Stimulated activated CD8-positive, alpha-beta memory T cell treated with anti-CD3 and anti-CD28 coated beads, Interleukin-4, amount 100 ng/mL, for 1 hour (primary cell): ENCODE measurements at places on chromosomes 12 and 14.

- no peak for DNase-seq
Observed at GRCh38 chr12:129657179-129657578, 246.6 kb downstream of the TMEM132D start.

GRCh38 chr14:65954942-65955341, 531.2 kb upstream of the CCDC196 start:
- DNase-seq, result no peak

- no peak for DNase-seq
Observed at GRCh38 chr12:27965966-27966365, 6.6 kb downstream of the PTHLH start.

DNA sequence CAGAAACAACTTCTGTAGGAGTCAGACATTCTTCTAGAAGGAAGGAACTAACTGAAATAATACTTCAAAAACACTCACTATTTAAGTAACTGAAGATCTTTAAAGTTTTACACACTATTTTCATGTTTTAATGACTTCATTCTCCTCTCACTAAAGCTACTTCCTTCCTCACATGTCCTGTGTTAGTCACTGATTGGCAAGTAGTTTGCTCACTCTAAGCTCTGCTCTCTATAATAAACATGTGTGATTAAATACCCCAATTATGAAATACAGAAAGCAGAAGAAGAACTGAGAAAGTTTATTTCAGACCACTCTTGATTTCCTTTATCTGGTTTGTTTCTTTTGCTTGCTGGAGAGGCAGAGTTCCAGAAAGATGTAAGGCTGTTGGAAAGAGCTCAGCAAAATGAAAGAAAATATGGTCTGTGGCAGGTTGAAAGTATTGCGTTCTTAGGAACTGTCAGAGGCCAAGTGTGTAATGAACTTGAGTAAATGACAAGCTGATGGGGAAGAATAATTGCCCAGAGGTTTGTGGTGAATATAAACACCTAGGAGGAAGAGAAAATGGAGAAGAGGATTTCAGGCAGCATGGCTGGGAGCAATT, 522.0 kb upstream of the SEL1L start:
- DNase-seq, result no peak

DNA sequence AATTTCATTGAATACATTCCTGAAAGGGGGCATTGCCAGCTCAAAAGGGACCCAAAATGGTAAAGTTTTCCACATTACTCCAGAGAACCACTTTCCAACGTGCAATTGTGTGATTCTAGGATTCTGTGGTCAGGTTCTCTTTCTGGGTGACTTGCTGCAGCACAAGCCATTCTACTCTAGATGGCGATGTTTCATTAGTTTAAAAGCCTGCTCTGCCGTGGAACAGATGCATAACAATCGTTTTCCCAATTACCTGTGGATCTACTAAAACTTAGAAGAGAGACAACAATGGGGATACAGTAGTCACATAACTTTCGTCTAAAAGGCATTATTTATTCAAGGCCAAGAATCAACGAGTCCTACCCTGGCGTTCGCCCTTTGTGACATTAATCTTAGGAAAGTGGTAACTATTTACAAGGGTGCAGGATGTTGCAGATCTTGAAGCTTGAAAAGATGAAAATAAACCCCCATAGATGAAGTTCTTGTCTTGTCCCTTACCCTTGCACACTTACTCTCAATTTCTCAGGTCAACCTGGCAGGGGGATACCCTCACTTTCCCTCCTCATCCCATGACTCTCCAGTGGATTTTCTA, 400.9 kb downstream of the SNAPC1 start:
- no peak for DNase-seq

GRCh38 chr14:90342327-90342726, 10.6 kb upstream of the NRDE2 start:
- DNase-seq, result no peak

DNA sequence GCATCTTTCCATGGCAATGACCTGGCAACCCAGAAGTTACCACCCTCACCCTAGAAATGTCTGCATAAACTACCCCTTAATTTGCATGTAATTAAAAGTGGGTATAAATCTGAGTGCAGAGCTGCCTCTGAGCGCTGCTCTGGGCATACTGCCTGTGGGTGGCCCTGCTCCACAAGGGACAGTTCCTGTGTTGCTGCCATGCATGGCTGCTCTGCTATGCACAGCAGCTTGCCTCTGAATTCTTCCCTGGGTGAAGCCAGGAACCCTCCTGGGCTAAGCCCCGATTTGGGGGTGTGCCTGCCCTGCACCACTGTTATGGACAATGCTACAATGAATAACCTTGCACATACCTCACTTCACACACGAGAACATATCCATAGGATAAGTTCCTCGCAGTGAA, 35.7 kb upstream of the GPR132 start:
- no peak for DNase-seq

GRCh38 chr14:61357123-61357522, 35.7 kb downstream of the PRKCH start:
- no peak for DNase-seq

GRCh38 chr12:2099595-2099994, 46.8 kb downstream of the CACNA1C start:
- DNase-seq, result no peak

- DNase-seq, result no peak
Observed at GRCh38 chr14:48725051-48725734, 861.0 kb downstream of the RPS29 start.

DNA sequence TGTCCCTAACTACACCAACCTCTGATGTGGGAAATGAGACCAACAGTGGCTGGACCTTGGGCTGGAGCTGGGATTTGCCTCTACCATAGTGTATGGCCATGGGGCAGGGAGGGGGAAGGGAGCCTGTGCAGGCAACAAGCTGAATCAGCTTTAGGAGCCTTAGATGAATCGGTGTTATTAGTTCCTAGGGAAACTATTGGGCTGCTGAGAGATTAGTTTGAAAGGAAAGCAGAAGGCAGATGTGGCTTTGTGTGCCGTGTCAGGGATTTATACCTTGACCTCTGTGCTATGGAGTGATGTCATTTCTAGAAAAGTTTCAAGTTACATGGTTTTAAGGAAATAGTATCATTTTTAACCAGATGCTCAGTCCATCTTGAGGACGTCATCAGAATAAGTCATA, 19.5 kb upstream of the GAS2L3 start:
- DNase-seq, result no peak
